ENCODE measurements at places on chromosomes 12 and 14.

GRCh38 chr14:83757916-83758315 is 1772.0 kb upstream of the FLRT2 start:
- DNase-seq, result no peak

DNA sequence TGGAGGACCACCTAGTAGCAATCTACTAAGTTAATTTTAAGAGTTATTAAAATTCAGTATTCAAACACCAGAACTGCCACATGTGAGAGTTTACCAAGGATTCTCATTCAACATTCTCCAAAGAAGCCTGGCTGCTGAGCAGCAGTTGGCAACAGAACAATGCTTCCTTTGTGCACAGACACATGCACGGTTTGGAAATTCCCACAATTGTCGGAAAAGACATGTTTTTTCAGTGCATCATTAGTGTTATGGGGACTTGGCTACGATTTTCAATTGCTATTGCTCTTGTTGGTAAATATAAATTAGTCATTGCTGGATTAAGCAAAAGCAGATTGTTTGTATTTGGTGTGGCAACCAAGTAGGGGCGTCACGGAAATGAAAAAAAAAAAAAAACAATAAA is 22.2 kb downstream of the ST8SIA1 start:
- no peak for DNase-seq

- DNase-seq, result no peak
These were observed 546.7 kb upstream of the SEL1L start for GRCh38 chr14:82080370-82080769.

DNA sequence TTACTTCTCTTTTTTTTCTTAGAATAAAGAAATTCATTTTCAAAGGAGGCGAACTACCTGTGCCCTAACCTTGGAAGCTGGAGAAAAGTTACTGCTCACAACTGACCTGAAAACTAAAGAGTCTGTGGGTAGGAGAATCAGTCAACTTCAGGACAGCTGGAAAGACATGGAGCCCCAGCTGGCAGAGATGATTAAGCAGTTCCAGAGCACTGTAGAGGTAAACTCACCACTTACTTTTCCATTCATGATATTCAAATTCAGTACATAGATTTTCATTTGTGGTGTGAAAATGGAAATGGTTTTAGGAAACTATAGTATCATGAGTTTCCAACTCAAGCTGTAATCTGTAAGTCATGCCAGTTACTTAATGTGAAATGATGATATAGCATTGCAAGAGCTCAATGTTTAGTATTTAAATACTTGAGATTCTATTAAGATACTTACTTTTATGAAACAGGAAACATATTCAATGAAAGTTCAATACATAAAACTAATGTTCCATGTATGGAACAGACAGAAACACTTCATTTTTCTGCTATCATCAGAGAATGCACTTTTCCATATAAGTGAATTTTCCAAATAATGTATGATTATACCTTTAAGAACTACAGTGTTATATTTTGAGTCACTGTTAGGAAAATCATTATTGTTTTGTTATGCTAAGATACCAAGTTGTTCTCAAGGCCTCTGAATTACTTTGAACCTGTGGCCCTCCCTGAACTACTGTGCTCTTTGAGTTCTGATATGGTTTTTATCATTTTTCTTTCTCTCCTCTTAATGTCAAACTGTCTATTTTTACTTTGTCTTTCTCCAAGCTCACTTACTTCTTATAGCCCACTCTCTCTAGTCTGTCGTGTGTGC is 119.0 kb downstream of the ESR2 start:
- DNase-seq, result no peak

DNA sequence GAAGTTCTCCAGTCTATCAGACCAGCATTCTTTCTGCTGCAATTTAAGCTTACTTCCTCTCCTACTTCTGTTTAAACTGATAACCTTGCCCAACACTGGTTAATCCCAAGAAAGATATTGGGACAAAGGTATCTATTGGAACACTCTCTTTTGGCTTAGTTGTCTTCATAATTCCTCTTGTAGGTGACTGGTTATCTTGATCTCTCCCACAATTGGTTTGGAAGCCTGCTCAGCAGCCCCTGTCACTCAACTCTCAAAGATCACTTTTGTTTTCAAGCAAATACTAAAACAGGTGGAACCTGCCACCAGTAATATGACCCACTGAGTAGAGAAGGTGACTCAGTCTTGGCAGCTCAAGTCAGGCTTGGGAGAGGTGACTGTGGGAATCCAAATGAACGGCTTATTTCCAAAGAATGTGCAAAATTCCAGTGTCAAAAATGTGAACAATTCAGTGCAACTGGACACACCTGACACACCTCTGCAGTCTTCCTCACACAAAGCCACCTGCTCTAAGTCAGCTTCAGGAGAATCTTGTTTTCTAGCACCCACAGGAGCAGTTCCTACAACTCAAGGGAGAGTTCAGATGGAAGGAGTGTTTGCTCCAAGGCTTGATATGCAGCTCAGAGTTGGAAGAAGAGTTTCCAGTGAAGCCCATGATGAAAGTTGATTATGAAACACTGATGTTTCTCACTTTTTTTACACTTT is 83.2 kb upstream of the SLC38A2 start:
- DNase-seq, result no peak

- DNase-seq, result no peak
These were observed 139.1 kb downstream of the MED13L start for GRCh38 chr12:116138364-116138763.

DNA sequence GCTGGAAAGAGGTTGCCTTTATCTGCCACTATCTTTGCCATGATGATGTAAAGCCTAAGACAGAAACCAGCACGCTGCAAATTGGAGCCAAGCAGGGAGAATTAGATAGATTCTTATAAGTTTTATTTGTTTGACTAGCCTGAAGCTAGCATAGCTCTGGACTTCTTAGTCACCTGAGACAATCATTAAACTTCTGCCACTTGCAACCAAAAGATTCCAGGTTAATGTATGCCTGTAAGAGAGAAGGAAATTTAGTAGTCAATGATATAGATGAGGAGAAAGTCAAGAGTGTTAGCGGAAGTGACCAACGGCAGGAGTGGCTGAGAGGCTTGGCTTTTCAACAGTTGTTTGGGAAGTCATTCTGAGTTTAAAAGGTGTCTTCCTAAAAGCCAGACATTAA is 1106.6 kb downstream of the VRK1 start:
- DNase-seq, result no peak

DNA sequence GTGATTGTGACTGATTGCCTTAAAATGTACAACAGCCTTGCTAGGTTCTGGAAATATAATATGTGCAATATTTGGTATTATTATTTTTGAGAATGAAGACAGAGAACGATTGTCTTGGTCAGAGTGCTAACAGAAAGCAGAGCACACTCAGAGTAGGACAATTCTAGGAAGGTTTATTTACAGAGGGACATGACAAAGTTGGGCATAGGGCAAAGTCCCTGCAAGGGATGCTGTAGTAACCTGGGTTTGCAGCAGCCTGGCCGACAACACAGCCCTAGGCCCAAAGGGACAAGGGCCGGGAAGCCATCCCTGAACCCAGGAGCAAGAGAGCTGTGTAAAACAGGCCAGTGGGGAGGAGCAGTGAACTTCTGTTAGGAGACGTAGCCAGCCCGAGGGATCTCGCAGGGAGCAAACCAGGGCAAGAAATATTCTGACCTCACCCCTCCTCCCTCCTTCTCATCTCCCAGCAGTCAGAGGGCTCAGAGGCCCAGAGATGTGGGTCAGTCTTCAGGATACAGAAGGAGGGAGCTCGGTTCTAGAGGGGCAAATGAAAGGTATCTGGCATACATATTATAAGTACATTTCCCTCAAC is 51.0 kb upstream of the FERMT2 start:
- DNase-seq, result no peak

DNA sequence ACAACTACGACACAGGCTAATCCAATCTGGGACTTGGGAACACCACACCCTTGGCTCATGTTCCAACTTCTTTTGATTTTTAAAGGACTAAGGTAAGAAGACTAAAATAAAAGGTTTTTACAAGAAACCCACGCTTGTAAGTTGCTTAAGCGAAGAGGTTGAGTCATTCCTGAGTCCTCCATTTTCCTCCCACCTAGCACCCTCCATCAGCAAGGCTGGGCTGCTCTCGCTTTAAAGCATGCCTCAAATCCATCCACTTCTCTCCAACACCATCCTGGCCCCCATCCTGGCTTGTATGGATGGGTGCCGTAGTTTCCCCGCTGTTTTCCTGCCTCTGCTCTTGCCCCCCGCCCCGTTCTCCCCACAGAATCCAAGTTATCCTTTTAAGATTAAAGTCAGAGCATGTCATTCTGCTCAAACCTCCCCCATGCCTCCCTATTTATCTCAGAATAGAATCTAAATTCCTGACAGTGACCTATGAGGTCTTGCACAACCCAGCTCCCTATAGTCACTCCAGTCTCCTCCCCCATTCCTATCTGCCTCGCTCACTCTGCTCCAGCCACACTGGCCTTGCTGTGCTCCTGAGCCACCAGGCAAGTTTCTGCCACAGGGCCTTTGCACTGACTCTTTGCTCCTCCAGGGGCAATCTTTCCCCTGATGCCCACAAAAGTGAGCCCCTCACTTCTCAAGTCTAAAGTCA is 34.5 kb downstream of the SCARB1 start:
- DNase-seq, result no peak

DNA sequence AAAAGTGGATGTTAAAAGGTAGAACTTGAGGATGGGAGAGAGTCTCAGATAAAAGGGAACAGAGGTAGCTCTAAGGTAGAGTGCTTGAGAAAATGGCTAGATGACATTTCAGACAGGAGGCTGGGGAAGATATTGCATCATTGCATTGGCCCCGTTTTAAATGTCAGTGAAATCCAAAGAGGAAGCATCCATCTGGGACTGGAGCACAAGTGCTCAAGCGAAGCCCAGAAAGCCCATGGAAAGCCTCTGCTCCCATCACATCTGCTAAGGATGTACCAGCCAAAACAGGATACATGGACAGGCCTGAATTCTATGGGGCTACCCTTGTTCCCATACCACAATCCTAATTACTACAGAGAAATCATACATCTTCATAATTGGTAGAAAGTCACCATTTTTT is 581.5 kb upstream of the TMEM132C start:
- DNase-seq, result no peak

DNA sequence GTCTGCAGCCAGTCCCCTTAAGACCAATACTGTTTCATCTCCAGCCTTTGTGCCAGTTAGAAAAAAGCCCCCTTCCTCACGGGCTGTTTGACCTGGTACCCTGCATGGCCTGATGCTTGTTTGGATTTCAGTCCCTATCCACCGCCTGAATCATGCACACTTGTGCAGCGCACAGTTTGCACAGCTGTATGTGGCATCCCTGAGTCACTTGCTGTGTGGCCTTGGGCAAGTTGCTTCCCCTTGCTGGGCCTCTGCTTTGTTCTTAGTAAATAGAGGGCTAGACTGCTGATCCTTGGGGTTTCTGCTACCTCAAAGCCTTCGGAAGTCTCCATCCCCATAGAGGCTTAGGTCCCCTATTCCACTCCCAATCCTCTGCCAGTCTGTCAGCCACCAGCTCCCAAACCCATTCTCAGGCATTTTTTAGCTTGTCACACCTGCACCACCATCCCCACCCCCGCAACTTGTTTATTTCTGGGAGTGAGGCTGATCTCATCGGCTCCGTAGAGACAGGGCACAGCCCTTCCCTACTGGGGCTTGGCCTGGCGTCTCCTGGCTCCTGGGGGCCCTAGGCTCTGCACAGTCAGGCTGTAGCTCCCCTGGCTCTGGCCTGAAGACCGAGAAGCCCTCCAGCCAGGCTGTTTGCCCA is 8.8 kb downstream of the KRT80 start:
- no peak for DNase-seq

DNA sequence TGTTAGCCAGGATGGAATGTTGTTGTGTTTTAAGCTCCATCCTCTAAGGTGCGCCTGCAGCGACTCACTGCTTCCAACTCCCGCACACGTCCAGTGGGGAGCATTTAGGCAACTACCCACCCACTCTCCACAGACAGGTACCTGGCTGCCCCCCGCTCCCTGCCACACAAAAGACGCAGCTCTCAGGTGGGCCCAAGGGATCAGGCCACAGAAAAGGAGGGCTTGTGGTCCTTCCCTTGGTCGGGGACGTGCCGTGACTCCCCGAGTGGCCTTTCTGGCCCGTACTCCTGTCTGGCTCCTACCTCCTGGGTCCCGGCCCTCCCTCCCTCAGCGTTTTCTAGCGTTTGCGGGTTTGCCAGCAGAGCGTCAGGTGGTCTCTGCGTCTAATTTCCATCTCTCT is 16.2 kb downstream of the TEDC1 start:
- no peak for DNase-seq

DNA sequence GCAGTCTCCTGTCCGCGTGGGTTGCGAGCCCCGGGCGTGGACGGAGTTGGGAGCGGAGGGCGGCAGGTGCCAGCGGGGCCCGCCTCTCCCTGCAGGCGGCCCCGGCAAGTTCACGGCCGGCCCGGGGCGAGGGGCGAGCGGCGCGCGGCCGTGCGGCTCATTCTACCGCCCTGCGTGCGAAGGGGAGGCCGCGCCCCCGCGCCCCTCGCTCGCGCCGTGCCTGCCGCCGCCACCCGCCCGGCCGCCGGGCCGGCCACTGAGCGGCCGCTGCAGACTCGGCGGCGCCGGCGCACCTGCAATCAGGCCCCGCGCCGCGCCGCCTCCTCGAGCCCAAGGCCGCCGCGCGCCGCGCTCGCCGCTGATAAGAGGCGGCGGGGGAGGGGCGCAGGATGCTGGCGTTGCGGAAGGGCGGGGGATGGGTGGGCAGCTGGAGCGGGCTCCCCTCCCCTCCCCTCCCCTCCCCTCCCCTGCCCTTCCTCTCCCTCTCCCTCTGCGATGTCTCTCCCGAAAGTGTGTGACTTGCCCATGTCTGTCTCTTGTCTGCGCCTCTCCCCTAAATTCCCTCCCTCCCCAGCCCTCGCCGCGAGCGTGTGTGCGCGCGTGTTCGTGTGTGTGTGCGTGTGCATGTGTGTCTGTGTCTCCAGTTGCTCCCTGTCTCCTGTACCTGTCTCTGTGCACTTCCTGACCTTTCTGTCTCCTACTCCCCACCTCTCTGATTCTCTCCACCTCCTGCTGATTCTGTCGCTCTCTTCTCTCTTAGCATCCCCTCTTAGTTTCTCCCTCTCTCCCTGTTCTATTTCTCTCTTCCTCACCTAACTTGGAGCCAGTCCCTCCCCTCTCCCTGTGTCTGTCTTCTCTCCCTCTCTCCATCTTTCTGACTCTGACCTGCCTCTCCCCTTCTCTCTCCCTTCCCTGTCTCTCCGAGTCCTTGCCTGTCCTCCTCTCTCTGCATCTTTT is 768.1 kb upstream of the TBX3 start:
- DNase-seq, result no peak

DNA sequence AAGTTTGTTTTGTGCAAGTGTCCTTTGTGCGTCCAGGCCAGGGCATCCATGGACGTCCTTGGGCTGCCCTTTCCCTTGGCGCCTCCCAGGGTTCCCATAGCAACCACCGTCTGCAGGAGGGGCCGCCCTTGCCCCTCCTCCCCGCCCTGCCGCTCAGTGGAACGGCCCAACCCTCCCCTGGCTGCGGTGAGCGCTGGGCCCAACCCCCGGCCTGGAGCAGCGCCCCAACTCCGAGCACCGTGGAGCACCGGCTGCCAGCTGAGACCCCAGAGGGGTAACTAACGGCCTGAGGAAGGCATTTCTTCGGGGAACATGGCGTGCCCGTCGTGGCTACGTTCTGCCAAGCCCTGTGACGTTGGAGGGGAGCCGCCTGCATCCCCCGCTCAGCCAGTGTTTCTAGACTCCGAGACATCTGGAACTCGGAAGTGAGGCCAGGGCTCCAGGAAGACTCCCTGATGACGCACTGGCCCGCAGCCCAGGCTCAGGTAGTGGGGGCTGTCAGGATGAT is 5.3 kb upstream of the ACACB start:
- no peak for DNase-seq

GRCh38 chr14:98909251-98909944 is 362.6 kb downstream of the BCL11B start:
- DNase-seq, result no peak

Data from right renal pelvis (tissue), 4 donors.